NCI-H1417 treated with DMSO at 0.1 percent for 48 hours (cell line): ENCODE measurements at places on chromosomes 2 and 18.

DNA sequence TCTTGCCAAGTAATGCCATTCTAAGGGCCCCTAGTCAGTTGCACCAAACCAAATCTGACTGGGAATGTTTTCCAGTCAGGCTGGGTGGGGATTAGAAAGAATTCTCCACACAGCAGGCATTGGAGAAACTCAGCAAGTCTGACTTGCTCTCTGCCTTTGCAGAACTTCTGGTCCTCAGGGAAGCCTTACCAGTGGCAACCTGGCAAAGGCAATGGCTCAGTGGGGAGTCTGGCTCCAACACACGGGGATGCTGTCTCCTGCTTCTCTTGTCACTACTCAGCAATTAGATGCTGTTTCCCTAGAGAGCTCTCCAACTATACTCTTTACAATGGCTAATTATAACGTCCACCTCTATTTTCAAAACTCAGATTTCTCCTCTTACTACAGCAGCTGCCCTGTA lies 810.7 kb downstream of the LRRTM4 start:
- peak; percentile 94 for DNase-seq

DNA sequence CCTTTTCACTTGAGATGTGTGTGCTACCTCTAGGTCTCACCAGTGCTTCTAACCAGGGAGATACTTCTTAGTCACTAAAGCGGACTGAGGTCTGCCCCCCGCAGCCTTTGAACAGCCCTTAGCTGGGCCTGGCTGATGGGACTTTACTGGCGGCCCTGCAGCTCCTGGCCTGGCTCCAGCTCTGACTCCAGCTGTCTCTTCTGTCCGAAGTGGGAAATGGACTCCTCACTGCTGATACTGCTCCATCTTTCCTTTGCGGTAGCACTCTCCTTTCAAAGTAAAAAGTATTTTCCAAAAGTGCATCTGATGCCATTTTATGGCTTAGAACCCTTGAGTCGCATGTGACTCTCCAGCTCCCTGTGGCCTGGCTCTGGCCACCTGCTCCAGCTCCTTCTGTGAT lies 64.5 kb downstream of the ATP9B start:
- DNase-seq, result no peak

- no peak for DNase-seq
Measured at GRCh38 chr2:51028829-51029228, 3.1 kb downstream of the NRXN1 start.

- no peak for DNase-seq
Measured at GRCh38 chr2:72115110-72116080, 32.3 kb downstream of the CYP26B1 start.

- DNase-seq, result no peak
Measured at GRCh38 chr18:72541871-72542332, 2.2 kb downstream of the CBLN2 start.

DNA sequence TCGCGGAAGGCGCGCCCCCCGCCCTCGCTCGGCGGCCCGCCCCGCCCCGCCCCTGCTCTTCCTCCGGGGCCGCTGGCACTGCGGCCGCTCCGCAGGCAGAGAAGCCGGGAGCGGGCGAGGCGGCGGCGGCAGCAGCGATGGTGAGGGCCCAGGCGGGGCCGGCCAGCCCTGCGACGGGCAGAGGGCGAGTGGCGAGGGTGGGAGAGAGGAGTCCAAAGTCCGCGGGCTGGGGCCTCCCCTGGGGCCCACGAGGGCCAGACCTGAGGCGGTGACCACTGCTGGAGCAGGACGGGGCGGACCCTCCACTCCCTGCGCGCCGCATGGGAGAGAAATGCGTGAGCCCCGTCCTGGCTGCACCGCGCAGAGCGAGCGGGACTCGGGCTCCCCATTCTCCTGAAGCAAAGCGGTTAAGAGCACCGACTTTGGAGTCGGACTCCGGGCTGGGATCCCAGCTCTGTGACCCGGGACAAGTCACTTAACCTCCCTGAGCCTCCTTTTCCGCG lies at the start of gene VAMP5:
Gene VAMP5 (plus strand): TSS at position 78 of the 503 bp plus-strand sequence. CDS start 60 bp downstream, at position 138.
- no peak for DNase-seq

DNA sequence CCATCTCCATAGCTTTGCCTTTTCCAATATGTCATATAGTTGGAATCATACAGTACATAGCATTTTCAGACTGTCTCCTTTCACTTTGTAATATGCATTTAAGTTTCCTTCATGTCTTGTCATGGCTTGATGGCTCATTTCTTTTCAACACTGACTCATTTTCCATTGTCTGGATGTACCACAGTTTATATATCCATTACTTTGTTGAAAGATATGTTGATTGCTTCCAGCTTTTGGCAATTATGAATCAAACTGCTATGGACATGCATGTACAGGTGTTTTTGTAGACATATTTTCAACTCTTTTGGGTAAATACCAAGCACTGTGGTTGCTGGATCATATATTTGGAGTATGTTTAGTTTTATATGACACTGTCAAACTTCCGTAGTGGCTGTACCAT lies 26.3 kb downstream of the ACSL3 start:
- no peak for DNase-seq

- no peak for DNase-seq
Measured at GRCh38 chr2:206983161-206983859, 44.0 kb downstream of the CPO start.

DNA sequence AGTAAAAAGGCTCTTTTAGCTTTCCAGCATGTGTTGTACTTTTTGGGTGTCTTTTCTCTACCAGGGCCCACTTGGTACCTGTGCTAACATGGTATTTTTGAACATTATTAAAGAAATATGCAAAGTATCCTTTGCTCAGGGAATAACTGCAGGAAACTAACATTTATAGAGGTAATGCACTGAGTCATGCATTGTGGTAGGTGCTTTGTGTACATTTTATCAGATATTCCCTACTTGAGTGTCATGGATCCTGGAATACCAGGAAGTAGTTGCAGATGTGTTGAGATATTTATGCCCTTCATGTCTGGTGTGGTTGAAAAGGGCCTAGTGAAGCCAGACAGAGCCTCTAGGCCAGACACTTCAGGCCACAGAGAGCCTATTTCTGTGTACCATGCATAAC lies 215.5 kb upstream of the CYRIA start:
- DNase-seq, result no peak

GRCh38 chr2:233385489-233386044 lies 31.3 kb downstream of the DGKD start:
- DNase-seq, result no peak

GRCh38 chr2:236943068-236943467 lies 142.6 kb upstream of the COPS8 start:
- DNase-seq, result no peak

DNA sequence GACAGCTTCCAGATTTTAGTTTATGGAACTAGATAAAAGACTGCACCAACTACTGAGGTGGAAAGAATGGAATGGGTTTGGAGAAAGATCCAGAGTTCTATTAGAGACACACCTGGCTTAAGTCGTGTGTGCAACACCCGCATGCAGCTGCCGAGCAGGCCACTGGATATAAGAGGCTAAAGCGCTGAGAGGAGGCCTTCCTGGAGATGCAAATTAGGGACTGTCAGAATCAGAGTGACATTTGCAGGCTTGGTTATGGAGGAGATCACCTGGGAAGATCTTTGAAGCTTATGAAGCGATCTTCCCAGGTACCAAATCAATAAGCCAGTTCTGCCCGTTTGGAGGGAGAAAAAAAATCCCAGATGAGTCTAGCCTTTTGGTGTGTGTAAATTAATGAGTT lies 30.4 kb upstream of the KLHL29 start:
- DNase-seq, result no peak

- DNase-seq, result no peak
Measured at GRCh38 chr2:157245846-157246764, 11.4 kb upstream of the GALNT5 start.

DNA sequence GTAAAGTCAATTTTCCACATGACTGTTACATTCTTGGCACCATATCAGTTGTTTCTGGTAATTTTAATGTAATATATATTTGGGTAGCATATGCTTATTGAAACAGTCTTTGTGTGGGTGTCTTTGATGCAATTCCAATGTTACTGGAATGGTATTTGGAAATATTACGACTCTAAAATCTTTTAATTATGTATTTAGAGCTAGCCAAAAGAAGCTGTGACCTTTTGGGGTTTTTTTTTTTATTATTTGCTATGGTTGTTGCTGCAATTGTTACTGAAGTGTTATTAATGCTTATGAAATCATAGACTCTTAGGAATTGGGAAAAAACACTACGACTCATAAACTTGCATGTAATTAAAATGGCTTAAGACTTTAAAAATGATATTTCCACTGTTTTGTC lies 95.9 kb downstream of the AOX1 start:
- DNase-seq, result no peak

GRCh38 chr2:233093166-233093448 lies 33.0 kb downstream of the INPP5D start:
- DNase-seq, result no peak

DNA sequence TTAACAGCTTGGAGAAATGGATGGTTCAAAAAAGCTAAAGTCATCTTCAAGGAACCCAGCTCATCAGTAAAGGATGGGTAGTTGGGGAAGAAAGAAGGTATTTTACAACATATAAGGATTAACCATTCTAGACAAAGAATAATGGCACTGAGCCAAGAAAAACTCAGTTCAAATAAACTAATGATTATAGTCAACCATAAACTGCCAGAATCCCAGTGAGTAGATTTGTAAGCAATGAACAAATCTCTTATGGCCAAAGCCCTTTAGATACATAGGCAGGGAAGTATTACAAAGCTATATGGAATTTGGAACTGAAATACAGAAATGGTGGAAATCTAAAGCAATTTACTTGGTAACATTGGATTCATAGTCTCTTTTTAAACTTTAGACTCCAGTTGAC lies 92.4 kb upstream of the ZFP36L2 start:
- no peak for DNase-seq

DNA sequence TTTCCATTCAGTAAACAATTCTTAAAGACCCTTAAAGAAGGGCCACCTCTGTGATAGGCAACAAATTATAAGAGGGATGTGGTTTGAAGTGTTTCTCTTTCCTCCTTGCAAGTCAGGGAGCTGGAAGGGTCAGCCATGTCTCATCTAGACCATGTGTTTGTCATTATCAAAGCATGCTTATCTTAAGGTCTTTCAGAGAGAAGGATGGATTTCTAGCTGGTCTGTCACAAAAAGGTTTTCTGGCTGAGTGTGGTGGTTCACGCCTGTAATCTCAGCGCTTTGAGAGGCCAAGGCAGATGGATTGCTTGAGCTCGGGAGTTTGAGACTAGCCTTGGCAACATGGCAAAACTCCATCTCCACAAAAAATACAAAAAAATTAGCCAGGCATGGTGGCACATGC lies 59.2 kb upstream of the PEX13 start:
- no peak for DNase-seq

GRCh38 chr2:43269706-43270105 lies 43.3 kb upstream of the ZFP36L2 start:
- no peak for DNase-seq

GRCh38 chr18:62175521-62175920 lies 11.3 kb downstream of the PIGN start:
- DNase-seq, result no peak

GRCh38 chr2:171709011-171709685 lies 21.9 kb downstream of the DYNC1I2 start:
- no peak for DNase-seq

GRCh38 chr2:100278986-100279385 lies 43.3 kb downstream of the LONRF2 start:
- no peak for DNase-seq

- DNase-seq, result no peak
Measured at GRCh38 chr2:30948130-30948529, 140.9 kb upstream of the CAPN13 start.

GRCh38 chr2:209629597-209629996 lies 142.0 kb upstream of the UNC80 start:
- no peak for DNase-seq

- DNase-seq, result no peak
Measured at GRCh38 chr2:239161711-239162140, 239.1 kb downstream of the HDAC4 start.

DNA sequence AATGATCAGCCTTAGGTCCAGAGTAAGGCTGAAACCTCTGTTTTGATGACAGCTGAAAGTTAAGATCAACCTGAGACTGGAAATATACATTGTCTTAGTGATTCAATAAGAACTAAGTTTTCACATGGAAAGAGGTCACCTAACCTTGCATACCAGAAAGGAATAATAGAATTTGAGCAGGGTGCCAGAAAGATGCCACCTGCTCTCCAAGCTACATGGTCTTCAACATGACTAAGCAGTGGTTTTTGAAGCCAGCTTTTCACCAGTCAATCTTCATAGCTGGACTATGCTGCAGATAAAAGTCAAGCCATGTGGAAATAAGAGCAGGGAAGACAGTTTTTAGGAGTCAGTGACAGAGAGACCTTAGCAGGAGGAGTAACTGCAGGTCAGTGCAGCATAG lies 589.4 kb upstream of the SYT4 start:
- no peak for DNase-seq

- no peak for DNase-seq
Measured at GRCh38 chr2:159525012-159525411, 91.3 kb downstream of the BAZ2B start.

DNA sequence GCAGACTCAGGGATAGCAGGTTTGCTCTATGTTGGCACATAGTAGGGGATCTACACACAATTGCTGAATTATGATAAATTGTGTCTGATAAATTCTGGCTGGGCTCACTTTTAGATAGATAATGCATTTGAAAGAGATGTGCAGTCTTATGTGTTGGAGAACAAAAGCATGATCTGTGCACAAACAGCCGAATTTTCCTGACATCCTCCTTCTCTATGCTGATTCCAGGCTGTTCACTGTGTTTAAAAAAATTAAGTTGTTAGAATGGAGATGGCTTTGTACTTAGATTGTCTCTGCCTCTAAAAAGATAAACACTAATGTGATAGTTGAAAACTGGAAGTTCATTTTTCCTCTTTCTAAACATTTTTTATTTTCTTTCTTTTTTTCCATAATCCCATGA lies 2.1 kb downstream of the CERS6 start:
- DNase-seq, result no peak

DNA sequence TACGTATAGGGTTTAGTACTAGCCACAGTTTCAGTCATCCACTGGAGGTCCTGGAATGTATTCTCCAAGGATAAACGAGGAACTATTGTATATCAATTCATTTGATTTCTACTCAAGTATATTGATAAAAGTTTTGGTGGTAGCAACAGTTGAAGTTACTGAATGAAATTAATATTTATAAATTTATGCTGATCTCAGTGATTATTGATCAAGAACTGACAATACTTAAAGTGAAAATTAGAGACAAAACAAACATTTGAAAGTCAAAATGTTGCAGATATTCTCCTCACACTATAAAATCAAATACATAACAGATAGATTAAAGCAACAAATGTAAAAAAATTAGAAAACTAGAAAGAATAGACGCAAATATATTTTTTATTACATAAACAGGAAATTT lies 150.9 kb upstream of the SLC35G4 start:
- no peak for DNase-seq

DNA sequence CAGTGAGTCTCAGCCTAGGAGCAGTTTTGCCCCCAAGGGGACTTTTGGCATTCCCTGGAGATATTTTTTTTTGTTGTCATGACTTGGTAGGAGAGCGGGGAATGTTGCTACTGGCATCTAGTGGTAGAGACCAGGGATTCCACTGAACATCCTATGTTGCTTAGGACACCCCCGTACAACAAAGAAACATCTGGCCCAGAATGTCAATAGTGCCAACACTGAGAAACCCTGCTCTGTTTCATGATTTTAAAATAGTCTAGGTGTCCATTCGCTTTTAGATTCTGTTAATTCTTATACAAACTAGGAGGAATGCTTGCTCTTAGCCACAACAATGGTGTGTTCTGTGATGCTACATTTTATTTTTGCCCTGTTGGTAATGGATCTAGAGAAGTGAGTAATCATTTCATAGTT lies 225.8 kb upstream of the SIX3 start:
- DNase-seq, result no peak

GRCh38 chr18:78884502-78884901 lies 95.1 kb upstream of the SALL3 start:
- no peak for DNase-seq

- no peak for DNase-seq
Measured at GRCh38 chr2:89849731-89850130, 1158.3 kb downstream of the RPIA start.
